ENCODE measurements at places on chromosomes 11 and 22.

DNA sequence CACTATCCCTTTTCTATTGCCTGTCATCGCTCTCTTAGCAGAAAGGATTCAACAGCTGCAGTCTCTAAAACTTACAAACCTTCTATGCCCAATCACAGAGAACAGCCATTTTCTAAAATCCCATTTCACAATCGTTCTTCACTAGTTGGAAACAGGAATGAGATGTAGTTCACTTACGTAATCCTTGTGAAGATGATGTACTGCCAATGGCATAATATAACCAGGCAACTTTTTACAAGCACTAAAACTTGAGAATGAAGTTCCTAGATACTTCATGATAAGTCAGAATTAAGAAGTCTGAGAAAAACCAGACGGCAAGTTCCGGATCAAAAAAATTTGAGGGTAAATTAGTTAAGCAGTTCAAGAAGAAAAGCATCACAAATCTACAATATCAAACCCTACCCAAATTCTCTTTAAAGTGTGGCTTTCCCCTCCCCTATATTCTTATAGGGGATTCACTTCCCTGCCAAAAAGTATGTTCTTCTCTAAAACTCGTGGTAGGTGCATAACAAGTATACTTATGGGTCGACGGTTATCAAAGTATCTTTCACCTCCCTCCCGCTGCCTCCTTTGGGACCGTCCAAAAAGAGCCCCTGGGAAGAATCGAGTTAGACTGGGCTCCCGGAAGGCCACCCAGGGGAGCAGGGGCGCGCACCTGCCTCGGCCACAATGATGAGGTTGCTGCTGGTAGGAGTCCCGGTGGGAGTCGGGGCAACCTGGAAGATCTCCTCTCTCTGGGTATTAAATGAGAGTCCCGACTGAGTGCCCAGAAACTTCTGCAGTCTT, 666 bp downstream of the MSANTD4 start:
- DNase-seq: no peak

DNA sequence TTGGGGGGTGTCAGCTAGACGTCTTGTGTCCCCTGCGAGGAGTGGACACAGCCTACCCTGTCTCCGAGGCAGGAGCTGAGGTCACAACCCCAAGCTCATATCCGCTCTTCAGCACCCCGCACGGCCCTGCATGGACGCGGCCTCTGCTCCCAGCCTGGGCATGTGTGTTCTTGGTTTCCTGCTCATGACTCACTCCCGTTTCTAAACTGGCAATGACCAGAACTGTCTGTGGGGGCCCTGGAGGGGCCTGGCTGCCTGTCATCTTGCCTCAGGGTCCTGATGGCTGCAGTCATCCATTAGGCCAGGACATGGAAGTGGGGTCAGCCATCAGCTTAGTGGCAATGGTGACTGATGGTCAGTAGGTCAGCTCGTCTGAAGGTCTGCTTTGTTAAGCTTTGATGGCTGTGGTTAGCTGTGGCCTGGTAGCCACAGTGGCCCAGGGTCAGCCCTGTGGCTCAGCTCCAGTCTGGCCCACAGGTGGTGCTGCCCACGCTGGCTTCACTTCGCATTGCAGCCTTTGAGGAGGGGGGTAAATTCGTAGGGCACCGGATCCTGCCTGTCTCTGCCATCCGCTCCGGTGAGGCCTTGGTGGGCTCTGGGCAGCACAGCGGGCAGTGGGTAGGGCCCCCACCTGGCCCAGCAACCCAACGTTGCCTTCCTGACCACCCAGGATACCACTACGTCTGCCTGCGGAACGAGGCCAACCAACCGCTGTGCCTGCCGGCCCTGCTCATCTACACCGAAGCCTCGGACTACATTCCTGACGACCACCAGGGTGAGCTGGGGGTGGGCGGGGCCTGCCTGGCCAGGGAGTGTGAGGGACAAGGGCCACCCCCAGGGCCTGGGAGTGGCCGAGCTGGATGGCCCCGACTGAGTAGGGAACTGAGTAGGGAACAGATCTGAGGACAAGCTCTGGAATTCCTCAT, 12.0 kb downstream of the PLCB3 start:
- DNase-seq: no peak

DNA sequence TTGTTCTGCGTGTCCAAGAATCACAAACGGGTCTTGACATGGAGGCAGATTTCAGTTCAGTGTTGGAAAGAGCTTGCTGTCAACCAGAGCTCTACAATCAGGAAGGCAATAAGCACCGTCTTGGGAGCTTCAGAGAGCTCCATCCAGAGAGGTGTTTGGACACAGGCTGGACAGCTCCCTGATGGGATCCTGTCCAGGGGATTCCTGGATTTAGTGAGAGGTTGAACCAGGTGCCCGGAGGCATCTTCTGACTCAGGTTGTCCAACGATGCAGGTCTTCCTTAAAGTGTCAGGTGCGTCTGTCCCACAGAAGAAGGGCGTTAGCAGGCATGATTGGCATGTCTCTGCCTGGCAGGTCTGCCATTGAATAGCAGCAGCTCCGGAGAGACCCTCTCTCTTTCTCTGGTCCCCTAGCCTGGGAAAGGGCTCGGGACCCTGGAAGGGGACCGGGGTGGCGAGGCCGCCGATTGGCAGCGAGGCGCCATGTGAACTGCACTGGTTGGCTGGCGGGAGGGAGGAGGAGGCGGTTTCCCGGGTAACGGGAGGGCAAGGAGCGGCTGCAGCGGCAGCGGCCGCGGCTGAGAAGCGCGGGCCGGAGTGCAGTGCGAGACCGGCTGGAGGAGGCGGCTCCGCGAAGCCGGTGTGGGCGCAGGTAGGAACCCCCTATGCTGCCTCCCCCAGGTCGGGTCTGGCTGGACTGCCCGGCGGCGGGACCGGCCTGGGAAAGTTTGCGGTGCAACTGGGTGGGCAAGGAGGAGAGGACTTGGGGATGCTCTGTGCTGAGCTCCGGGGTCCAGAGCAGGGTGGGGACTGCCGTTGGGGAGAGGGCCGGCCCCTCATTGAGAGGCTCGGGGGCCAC, 104.1 kb upstream of the E2F8 start:
- DNase-seq: no peak

GRCh38 chr11:124315052-124315451, 1.3 kb upstream of the OR8D1 start:
- DNase-seq: no peak

DNA sequence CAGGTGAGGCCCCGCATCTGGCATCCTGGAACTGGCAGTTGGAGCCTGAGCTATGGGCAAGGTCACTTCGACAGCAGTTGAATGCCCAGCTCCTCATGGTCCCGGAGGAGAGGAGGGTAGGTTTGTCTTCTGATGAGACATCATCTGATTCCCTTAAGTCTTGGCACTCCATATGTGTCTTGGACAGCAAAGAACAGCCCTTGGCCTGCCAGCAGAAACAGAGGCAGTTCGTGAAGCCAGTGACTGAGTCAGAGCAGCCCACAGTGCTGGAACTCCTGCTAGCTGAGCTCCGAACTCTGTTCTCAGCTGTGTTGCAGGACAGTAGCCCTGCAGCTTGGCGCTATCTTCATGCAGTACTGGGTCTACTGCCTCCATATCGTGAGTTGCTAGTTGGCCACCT, 1.0 kb downstream of the DNHD1 start:
- DNase-seq: no peak

DNA sequence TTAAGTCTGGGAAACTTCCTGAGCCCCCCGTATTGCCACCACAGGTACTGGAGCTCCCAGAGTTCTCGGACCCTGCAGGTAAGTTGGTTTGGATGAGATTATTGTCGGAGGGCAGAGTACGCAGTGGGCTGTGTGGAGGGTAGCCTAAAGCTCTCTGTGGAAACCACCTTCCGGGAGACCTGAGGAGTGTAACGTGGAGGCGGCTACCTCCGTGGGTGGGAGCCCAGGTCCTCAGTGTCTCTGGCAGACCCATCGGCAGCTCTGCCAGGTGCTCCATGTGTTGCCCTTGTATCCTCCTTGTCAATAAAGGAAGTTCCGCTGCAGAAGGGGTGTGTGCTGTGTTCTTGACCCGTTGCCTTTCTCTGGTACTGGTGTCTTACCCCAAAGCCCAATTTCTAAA, 61.4 kb downstream of the SYT13 start:
- DNase-seq: no peak

DNA sequence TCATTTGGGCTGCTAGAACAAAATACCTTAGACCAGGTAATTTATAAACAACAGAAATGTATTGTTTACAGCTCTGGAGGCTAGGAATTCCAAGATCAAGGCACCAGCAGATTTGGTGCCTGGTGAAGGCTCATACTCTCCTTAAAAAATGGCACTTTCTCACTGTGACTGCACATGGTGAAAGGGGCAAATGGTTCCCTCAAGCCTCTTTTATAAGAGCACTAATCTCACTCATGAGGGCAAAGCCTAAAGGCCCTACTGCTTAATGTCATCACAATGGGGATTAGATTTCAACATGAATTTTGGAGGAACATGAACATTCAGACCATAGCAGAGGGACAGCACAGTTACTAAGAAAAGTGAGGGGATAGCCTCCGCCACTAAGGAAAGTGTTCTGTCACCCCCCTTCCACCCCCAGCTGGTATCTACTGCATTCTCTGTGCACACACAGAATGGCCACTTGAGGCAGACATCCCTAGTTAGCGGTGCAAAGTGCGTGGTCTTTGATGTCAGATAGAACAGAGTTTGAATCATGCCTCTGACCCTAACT, 47.2 kb upstream of the CEP295 start:
- peak; percentile 8 for DNase-seq

- no peak for DNase-seq
Measured at GRCh38 chr11:112852143-112852866, 108.9 kb upstream of the NCAM1 start.

DNA sequence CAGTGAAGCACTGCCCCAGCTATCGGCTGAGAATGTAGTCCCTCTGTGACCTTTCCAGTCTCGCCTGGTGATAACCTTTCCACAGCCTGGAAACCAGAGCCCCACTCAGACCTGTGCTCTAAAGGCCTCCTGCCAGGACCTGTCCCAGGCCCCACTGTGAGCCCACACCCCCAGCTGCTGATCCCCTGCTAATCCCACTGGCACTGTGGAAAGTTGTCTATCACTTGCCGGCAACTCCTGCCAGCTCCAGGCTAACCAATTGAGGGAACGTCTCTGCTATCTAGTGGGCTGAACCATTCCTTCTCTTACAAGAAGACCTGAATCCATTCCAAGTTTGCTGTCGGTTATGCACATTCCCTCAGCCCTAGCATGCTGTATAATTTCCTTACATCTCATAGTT, 328.2 kb downstream of the FAM181B start:
- no peak for DNase-seq

DNA sequence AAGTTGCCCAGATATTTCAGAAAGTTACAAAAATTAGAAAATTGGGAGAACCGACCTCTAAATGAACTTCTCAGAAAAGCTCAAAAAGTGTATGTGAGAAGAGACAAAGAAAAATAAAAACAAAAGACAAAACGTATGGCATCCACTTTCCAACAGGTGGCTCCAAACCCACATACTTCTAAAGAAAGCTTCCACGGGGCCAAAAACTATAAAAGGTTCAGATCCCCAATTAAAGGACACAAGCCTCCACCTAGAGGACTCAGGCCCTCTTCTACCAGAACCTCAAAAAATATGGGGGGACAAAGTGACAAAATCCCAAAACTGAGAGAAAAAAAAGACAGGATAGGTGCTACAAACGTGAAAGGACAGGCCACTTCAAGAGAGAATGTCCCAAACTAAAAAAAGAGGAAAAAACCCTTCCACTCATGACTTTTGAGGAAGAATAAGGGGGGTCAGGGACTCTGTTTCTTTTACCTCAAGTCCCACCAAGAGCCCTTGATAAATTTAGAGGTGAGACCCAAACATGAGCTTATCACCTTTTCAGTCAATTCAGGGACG, 8.8 kb downstream of the SCGB2A1 start:
- no peak for DNase-seq

DNA sequence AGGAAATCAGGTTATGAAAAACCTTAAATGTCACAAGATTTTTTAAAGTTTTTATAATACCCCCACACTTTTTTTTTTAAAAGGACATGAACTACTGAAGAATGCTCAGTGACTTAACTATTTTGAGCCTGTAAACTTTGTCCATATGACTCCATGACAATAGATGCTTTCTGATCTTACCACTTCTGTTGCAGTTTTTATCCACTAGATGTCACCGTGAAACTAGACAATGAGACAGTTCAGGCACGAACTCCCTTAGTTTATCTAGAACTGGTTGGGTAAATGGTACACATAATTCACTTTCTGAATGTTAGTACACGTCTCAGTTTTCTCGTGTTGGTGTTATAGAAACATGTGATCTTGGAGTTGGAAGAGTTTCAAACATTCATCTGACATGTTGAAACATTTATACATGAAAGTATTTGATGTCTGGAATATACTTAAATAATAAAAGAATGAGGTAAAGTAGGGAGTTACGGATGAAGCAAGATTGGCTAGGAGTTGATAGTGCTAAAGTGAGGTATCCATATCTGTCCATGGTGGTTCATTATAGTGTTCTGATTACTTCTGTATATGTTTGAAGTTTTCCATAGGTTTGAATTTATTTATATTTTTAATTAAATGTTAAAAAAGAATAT, 8.1 kb downstream of the CCDC15 start:
- peak; percentile 17 for DNase-seq

DNA sequence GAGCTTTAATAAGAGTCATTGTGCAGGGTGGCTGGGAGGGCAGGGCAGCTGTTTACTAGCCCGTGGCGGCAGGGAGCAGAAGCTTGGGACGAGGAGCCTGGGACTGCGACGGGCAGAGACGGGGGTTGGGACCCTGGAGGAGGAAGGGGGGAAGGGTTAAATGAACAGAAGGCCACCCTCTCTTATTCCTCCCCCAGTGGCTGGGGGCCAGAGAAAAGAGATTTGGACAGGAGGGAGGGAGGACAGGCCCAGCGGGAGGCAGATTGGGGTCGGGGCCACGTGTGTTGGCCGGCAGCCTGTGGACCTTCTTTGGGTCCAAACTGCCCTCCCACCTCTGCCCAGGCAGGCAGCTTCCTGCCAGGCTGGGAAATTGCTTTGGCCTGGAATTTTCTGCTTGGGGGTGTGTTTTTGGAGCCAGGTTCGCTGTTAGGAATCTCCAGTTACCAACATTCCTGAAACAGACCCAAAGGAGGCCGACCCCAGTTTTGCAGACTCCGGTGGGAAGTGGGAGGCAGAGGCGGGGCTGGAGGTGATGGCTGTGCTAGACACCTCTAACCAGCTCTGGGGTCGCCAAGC, 50.2 kb downstream of the APOL3 start:
- no peak for DNase-seq

DNA sequence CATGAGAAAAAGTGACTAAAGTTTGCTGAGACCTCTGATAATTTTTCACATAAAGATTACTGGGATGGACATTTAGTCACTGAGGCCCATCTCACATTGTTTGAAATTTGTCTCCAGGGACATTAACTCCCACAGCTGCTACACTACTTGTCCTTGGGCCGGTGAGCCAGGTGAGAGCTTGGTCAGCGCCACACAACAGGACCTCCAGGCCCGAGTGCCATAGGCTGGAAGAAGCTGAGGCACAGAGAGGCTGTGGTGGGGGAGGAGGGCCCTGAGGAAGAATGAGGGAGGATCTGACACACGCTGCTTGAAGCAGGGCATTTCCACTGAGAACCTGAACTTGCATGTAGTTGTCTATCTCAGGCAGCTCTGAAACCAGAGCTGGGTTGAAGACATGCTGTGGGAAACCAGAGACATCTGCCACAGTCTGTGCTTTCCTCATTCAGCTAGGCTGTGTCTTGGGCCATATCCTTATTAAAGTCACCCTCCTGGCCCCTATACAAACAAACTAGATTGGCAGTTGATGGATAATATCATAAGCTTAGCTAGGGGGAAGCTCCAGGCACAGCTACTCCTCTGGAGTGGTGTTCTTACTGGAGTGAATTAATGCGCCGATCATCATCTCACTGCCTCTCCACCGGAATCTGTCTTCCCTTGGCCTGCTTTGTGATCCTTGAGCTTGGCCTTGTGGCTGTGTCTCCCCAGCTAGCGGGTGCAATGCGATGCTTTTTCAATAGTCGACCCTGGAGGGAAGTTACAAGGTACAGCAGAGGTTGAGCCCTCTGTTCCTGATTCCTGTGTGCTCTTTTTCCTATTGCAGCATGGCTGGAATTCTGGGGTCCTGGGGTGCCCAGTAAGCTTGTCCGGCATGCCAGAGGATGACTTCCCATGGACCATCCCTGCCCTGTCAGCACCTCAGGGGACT, 225.3 kb upstream of the B3GAT1 start:
- DNase-seq: no peak

Data from stimulated activated CD4-positive, alpha-beta T cell treated with anti-CD3 and anti-CD28 coated beads, Interleukin-4, amount 100 ng/mL, for 24 hours (primary cell).